Cardiac septum (tissue), 1 donor: ENCODE measurements at places on chromosomes 1 and 21.
A peak's percentile ranks its signal among the peaks of the same experiment; 100 is the strongest.

GRCh38 chr1:56578138-56578962 is 1.0 kb downstream of the PLPP3 start:
- peak; percentile 88 for DNase-seq

DNA sequence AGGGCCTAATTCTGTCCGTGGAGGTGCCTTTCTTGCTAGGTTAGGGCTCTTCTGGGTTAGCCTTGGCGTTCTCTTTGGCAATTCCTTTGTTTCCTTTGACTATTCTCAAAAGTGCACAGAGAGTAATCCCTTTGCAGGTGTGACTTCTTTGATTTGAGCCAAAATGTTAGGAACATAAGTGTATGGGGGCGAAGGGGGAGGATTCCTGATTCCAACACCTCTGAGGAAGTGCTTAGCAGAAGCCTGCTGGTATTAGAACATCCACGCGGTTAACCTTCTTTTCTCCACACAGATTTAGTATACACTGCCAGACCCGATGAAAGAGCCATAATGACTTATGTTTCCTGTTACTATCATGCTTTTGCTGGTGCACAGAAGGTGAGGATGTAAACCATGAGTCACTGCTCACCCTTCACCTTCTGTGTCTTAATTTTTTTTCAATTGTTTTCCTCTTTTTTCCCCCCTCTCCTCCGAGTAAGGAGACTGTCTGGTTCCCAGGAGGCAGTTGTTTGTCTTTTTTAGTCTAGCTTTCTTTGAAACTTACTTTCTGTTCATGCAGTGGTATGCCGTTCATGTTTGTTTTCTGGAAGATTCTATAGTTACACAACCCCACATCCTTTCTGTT is 48.0 kb downstream of the ACTN2 start:
- no peak for DNase-seq

DNA sequence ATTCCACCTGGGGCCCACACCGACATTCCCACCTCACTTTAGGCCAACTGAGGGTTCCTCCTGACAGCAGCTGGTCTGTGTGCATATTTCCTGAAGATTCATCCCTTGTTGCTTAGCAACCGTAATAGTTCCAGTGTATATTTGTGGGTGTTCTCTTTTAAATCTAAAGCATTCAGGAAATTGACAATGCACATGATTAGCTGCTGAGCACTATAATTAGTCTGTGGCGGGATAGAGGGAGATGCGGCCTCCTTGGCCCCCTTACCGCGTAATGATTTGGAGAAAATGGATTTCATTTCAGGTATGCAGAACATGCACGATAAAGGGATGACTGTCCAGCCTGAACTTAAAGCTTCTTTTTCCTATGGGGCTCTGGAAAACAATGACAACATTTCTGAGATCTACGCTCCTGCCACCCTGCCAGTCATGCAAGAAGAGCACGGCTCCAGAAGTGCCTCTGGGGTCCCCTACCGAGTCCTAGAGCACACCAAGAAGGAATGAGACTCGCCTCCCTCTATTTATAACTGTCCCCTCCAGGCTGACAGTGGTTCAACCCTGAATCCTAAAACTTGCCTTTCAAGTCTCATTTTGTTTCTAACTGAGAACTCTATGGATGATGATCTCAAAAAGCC is 33.8 kb upstream of the RCAN3 start:
- DNase-seq: no peak

- no peak for DNase-seq
Measured at GRCh38 chr1:10146391-10146790, 64.0 kb upstream of the KIF1B start.

DNA sequence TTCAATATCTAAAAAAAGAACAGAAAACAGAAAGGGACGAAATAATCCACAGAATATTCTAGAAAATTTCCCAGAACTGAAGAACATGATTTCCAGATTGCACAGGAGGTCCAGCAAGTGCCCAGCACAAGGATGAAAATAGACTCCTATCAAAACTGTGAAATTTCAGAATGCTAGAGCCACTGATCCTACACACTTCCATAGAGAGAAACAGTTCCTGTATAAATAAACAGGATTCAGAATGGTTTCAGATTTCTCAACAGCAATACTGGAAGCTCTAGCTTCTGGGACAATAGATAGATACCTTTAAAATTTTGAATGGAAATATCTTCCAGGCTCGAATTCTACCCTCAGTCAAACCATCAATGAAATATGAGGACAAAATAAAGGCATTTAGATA is 4.6 kb downstream of the TARBP1 start:
- DNase-seq: no peak

- DNase-seq: no peak
Measured at GRCh38 chr1:22057861-22058260, 5.4 kb downstream of the CDC42 start.

GRCh38 chr21:33780631-33781030 is 135.0 kb downstream of the ATP5PO start:
- DNase-seq: no peak

- DNase-seq: no peak
Measured at GRCh38 chr1:151934048-151934493, 24.8 kb upstream of the THEM4 start.
